ENCODE measurements at places on chromosomes 1 and 21.
A peak's percentile ranks its signal among the peaks of the same experiment; 100 is the strongest.

DNA sequence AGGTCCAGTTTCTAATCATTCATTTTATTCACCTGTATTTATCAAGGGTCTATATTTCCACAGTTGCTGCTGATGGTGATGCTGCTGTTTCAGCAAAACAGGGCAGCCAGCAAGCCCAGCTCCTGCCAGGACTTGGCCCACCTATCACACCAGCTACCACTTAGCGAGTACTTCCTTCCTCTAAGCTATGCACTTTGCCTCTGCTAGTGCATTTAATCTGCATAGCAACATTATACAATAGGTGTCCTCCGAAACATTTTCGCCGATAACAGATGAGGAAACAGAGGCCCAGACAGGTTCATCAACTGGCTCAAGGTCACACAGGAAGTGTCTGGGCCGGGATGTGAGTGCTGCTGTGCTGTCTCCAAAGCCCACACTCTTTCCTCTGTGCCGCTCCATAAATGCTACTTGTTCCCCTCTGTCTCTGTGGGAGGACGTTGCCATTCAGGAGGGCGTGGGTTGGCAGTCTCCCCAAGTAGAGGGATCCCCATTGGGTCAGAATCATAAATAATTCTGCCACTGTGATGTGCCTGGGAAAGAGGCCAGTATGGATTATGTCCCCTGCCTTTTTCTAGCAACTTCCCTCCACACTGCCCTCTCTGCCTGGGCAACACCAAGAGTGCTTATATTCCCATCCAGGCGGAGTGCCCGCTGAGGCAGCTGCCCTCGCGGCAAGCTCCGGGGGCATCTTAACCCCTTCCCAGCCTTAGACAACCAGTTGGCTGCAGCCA lies 9.4 kb upstream of the PLEKHA6 start:
- no peak for DNase-seq

- no peak for DNase-seq
Measured at GRCh38 chr1:160621633-160622413, 25.0 kb downstream of the SLAMF1 start.

DNA sequence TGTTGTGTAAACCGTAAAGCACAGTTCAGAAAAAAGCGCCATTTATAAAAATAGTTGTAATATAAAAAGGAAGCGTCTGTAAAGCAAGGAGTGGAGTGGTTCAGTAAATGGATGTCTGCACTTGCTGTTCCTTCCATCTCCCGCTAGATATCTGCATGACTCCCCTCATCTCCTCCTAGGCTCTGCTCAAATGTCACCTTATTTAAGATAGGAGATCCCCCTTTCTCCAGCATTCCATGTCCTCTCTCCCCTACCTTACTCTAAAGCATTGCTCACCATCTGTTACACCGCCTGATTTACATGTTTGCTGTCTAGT lies 745 bp downstream of the MUL1 start:
- peak; percentile 79 for DNase-seq

GRCh38 chr1:1435106-1435903 lies at the start of gene VWA1:
Gene VWA1 (plus strand): TSS chr1:1435690. CDS start chr1:1435749, 59 bp downstream.
- peak; percentile 100 for DNase-seq

GRCh38 chr1:27967884-27968466 lies 8.2 kb downstream of the XKR8 start:
- DNase-seq = no peak

DNA sequence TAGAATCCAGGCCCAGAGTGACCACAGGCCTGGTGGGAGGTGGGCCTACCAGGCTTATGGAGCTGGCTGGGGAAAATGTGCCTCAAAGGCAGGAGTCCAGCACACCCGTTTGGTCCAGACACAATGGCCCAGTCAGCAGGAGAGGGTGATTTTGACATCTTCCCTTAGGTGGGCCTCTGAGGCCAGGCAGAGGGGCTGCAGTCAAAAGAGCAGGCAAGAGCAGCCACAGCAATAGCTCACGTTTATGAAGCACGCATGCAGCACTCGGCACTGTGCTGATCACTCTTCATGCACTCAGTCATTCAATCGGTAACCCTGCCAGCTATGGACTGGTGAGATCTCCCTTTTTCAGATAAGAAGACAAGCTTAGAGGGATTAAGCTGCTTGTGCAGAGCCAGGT lies 146.8 kb downstream of the LRIG2 start:
- DNase-seq = no peak

DNA sequence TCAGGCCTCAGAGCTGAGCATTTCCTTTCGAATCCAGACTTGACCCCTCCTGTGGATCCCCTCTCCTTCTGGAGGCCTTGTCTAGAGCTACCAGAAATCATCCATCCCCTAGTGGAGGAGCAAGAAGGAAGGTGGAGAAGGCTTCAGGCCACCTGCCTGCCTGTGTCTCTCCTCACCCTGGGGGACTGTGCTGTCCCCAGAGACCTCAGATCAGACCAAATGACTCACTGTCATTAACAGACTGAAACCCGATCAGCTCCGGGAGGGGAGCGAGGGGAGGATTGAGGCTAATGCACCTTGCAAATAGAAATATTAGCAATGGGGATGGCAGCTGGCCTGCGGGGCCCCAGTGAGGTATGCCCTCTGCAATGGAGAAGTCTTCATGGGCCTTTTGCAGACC lies 2.1 kb downstream of the MYBPH start:
- DNase-seq = peak; percentile 3

- no peak for DNase-seq
Measured at GRCh38 chr1:59917026-59917784, 9.4 kb downstream of the CYP2J2 start.

- DNase-seq = peak; percentile 65
Measured at GRCh38 chr1:22398656-22399420, 52.8 kb upstream of the ZBTB40 start.

DNA sequence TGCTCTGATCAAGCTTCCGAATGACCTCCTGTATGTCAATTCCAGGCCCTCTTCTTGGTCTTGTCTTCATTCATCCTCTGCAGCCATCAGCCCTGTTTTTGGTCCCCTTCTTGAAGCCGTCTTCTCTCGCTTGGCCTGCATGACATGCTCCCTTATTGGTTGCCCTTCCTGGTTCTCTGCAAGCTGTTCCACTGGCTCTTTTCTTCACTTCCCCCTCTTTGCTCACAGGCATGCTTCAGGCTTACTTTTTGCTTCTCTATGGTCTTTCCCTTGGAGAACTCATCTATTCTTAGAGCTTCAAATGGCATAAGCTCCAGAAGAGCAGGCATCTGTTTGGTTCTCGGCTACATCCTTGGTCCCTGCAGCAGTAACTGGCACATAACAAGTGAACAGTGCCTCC lies 38.8 kb downstream of the PDPN start:
- no peak for DNase-seq

DNA sequence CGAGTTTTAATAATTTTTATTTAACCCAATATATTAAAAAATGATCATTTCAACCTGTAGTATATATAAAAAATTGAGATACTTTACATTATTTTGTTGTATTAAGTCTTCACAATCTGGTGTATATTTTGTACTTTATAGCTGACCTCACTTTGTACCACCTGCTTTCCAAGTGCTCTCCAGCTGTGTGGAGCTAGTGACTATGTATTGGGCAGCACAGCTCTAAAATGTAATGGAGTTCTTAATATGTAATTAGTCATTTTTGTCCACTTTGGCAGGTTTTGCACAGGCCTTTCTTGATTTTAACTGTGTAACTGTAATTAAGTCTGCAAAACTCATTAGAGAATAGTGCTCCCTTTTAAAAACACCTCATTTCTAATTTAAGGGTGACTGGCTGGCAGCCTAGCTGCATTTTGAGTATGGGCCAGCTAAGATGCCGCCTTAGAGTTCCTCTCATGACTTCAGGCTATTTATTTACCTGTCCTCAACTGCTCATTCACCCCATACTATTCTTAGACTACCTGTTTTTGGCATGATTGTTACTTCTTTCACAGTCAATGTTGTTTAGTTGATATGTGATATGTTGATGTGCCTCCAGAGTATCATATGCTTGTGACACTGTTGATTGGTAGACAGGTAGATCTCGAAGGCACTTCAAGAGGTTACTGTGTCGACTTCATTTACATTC lies 43.2 kb downstream of the ZYG11B start:
- DNase-seq = no peak

DNA sequence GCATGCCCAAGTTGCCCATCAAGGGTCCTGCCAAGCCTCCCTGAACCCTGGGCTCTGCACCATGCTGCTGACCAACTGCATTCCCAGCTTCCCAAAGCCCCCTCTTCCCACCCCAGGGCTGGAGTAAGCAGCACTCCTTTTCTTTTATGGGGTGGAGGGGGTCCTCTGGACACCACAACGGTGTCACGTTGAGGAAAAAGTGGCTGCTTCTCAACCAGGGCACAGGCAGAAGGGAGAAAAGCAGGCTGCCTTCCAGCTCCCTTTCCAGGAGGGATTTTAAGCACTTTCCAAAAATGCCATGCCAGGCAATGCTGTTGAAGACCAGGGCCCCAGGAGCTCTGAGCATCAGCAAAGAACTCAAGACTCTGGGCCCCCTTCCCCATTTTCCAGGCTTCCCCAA lies 691 bp downstream of the RIMS3 start:
- DNase-seq = peak; percentile 77

DNA sequence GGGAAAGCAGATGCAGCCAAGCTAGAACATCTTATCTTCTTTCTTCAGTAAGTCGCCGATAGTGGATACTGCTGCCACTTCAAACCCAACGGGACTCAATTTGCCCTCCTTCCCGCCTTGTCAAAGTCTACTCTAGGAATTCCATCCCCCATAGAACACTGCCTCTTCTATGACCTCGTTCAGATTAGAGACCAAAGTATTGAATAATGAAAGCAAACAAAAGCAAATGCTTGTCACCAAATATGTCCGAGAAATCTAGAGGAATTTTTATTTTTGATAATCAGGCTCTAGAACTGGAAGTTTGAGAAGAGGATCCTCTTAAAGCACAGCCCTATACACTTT lies 853 bp upstream of the RRAGC start:
- peak; percentile 48 for DNase-seq

- peak; percentile 97 for DNase-seq
Measured at GRCh38 chr1:9539829-9540550, 725 bp downstream of the SLC25A33 start.

- DNase-seq = peak; percentile 85
Measured at GRCh38 chr1:100622037-100622436, 84.1 kb downstream of the GPR88 start.

GRCh38 chr1:180962178-180962577 lies 49.5 kb downstream of the KIAA1614 start:
- DNase-seq = no peak

GRCh38 chr1:26838474-26839338 lies 12.2 kb downstream of the ZDHHC18 start:
- no peak for DNase-seq

DNA sequence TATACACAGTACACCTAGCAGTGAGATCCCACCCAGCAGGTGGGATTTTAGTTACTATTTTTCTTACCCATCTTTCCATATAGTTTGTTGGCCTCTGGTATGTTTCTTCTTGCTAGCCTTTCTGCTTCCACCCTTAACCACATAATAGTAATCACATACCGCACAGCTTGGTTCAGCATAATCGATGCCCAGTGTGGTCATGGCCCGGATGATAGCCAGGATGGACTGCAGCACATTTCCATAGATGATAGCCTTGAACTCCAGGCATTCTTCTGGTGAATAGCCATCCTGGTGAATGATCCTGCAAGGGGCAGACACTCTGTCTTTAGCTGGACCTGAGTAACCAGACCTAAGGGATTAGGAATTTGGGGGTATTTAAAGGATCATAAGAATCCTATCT lies 9.5 kb downstream of the GNAT2 start:
- no peak for DNase-seq

GRCh38 chr1:21749109-21749508 lies 33.8 kb downstream of the USP48 start:
- DNase-seq = no peak

GRCh38 chr1:77516106-77516505 lies 166.4 kb downstream of the ZZZ3 start:
- DNase-seq = no peak

DNA sequence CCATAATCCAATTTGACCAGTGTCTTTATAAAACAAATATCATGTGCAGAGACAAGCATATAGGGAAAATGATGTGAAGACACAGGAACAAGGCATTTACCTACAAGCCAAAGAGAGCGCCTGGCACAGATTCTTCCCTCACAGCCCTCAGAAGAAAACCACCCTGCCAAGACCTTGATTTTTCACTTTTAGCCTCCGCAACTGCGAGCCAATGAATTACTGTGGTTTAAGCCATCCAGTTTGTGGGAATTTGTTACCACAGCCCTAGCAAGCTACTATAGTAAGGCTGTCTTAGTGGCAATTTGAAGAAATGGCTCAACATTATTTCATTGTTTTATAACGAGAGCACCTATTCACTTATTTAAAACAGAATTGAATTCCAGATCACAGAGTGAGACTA lies 85.7 kb upstream of the CCDC190 start:
- no peak for DNase-seq

GRCh38 chr1:1349256-1350012 lies at the start of gene DVL1:
Gene DVL1 (minus strand): TSS chr1:1349418. CDS start chr1:1349065, 353 bp downstream.
- peak; percentile 99 for DNase-seq

DNA sequence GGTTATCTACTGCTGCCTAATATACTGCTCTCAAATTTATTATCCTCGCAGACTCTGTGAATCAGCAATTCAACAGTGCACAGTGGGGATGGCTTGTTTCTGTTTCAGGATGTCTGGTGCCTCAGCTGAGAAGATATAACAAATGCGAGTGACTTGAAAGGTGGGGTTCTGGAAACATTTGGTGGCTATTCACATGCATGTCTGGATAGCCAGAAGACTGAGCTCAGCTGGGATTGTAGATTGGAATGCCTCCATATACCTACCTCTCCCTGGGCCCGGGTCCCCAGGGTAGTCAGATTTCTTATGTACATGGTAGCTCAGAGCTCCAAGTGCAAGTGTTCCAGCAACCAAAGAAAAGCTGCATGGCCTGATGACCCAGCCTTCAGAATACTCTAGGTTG lies 176.3 kb downstream of the IER5 start:
- DNase-seq = no peak

- DNase-seq = peak; percentile 58
Measured at GRCh38 chr1:162712317-162713029, 78.0 kb upstream of the HSD17B7 start.

DNA sequence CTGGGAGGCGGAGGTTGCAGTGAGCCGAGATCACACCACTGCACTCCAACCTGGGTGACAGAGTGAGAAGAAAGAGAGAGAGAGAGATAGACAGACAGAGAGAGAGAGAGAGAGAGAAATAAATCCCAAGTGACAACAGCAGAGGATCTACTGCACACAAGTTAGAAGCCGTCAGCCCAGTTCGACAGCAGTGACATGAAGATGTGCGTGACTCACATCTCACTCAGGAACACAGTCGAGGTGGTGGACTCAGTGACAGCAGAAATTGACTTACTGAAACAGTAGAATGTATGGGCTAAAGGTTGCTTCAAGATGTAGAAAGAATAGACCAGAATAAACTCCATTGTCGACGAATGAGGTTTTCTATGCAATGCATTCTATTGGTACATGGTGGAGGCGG lies 77.0 kb upstream of the KRTAP19-8 start:
- no peak for DNase-seq

Data from osteoblast (primary cell).